Fibroblast of the aortic adventitia (primary cell): ENCODE measurements at places on chromosomes 12 and 14.

GRCh38 chr12:9756170-9756569 is 4.5 kb downstream of the CD69 start:
- DNase-seq: no peak

DNA sequence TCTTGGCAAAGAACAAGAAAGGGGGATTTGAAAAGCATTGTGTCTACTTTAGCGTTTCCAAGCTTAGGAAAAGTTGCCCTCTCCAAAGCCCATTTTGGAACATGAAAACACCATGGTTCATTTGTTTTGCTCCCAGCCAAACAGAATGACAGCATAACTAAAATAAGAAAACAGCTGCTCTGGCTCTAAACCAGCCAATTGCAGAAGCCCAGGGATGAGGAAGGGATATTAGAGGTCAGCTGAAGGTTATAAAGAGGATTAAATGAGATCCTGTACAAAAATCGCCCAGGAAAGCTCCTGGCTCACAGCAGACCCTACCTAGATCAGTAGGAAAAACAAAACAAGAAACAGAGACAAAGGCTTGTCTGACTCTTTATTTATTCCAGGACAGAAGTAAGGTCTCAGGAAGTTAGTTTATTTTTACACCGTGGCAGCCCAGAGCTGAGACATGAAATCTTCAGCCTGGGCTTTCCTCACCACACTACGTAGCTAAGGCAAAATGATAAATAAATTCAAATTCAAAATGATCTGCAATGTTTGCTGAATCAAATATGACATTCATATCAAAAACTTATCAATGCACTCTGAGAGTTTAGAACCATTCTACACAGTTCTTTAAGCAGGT is 25.9 kb downstream of the SPX start:
- no peak for DNase-seq

DNA sequence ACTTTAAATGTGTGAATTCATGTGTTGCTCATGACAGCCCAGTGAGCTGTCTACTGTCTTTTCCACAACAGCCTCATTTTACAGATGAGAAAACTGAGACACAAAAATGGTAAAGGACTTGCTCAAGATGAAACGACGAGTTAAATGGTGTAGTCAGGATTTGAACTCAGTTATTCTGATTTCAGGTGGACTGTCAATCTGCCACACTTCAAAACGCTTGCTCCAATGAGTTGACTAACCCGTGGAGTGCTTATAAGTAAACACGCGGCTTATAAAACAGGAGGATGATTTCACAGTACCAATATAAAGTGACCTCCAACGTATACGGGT is 652 bp upstream of the POLE2 start:
- no peak for DNase-seq

DNA sequence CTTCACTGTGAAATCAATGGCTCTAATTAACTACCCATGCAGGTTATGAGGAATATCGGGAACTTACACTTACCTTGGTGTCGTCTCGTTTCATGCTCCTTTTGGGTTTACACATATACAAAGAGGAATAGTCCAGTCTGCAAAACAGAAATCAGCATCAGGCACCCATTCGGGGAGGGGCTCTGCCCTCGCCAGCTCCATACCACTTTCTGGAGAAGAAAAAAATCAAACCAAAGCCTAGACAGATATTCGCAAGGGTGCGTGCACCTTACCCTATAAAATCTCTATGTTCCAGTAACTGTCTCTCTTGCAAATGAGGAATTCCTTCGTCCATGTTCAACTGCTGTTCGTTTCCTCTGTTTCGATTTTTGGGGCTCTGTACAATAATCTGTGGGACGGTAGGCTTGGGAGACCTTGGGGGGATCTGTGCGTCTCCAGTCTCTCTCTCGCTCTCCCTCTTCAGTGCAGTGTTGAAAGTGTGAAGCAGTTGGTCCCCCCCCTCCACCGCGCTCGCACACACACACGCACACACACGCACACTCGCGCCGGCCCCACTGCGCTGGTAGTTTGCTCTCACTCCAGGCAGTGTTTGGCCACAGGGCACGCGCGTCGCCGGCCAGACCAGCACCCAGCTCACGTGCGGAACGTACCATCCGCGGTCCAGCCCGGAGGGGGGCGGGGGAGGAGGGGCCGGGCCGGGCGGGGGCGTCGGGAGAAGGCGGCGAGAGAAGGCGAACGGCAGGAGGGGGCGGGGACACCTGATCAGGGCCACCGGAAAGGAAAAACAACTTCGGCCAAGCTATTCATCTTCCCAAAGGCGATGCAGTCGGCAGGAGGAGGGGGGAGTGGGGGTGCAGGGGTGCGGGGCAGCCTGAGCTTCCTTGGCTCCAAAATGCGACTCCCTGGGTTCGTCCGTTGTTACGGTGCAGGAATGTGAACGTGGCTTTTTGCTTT is at the start of gene BHLHE41:
Gene BHLHE41, minus strand, starts transcription at position 592 of the 954 bp plus-strand sequence. Its CDS starts 258 bp downstream, at position 334.
- DNase-seq: peak; percentile 64

DNA sequence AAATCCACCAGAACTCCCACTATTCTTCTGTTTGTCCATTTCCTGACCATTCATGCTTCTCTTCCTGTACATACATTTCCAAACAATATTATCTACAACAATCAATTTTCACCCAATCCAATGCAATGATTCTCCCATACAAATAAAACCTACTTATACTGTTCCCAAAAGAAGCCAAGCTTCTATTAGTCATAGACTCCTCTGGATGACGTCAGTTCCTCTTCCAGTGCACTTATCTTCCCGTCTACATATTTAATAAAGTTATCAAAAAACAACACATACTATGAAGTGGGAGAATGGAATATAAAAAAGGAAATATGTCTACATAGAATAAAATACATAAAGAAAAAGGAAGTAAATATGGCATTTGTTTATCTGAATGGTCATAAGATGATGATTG is 165.4 kb downstream of the FOXG1 start:
- no peak for DNase-seq

- DNase-seq: no peak
Observed at GRCh38 chr14:99256483-99256874, 15.5 kb downstream of the BCL11B start.

GRCh38 chr12:87349681-87350080 is 679.5 kb downstream of the C12orf50 start:
- no peak for DNase-seq

- DNase-seq: peak; percentile 80
Observed at GRCh38 chr12:76586764-76587395, 27.3 kb upstream of the OSBPL8 start.

GRCh38 chr14:23406244-23406643 is 1.8 kb downstream of the MYH6 start:
- DNase-seq: no peak

GRCh38 chr14:105748204-105748578 is 221.8 kb downstream of the TMEM121 start:
- no peak for DNase-seq

GRCh38 chr12:65663648-65664047 is 160.6 kb upstream of the HMGA2 start:
- no peak for DNase-seq

- DNase-seq: no peak
Observed at GRCh38 chr14:37864128-37864527, 268.7 kb downstream of the TTC6 start.

DNA sequence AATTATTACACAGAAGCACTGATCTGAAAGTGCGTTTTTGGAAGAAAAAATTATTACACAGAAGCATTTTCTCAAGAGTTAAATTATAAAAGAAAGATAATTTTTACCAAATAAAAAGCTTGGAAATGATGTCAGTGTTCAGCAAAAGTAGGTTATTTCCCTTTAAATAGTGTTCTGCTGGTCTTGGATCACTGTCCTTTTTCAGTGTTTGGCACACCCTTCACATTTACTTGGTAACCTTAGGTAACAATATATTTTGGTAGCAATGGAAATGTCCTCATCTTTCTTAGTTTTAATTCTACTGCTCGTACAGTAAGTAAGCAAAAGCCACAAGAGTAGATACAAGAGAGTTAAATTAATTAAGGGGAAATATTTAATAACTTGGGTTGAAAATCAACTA is 40.3 kb downstream of the FERMT2 start:
- DNase-seq: peak; percentile 57

DNA sequence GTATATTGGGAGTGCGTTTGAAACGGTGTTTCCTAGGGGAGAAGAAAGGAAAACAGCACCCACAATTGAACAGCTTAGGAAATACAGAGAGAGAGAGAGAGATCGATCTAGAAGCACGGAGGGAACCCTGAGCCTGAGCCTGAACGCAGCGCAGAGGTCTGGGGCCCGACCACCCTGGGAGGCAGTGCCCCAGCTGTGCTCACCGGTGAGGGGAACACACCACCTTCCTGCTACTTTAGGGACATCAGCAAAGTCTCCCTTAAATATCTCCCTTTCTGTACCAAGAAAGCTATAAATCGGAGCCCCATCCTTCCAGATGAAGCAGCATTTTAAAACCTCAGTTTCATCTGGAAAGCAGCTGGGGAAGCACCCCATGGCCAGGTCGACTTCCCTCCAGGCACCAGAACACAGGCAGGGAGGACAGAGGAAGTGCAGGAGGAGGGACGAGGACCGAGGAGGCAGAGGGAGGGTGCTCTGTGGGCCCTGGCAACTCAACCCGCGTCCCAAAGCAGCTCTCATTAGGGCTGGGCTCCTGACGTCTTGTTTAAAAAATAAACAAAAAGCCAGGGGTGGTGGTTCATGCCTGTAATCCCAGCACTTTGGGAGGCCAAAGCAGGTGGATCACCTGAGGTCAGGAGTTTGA is 12.2 kb downstream of the RIMBP2 start:
- DNase-seq: no peak

DNA sequence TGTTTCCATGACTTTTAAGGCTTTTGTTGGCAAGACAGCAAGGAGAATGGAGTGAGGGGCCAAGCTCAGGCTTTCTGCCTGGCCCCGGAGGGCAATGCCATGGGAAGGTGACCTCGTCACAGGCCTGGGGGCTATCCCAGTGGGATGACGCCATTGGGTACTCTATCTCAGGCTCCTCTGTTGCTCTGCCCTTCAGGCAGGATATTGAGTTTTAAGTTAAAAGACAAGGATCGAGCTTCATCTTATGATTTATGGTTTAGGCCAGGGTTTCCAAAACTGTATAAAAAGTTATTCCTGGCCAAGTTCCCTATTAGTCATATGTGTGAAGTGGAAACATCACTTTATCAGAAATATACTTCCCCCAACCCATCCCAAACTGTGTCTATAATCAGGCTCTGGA is 127.7 kb downstream of the ZFP36L1 start:
- peak; percentile 88 for DNase-seq

DNA sequence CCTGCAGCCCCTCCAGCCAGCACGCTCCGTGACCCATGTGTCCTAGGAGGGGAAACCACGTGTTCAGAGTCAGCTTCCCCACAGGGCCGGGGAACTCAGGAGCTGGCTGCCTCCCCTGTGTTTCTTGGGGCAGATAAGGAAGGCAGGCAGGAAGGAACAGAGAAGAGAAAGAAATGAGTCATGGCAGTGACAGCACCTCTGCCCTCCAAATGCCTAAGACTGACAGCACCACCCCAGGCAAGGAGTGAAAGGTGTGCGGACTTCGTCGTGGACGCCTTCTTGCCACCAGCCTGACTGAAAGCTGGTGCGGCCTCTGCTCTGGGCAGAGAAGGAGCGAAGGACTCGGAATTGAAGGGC is 167.0 kb upstream of the FKBP4 start:
- no peak for DNase-seq

DNA sequence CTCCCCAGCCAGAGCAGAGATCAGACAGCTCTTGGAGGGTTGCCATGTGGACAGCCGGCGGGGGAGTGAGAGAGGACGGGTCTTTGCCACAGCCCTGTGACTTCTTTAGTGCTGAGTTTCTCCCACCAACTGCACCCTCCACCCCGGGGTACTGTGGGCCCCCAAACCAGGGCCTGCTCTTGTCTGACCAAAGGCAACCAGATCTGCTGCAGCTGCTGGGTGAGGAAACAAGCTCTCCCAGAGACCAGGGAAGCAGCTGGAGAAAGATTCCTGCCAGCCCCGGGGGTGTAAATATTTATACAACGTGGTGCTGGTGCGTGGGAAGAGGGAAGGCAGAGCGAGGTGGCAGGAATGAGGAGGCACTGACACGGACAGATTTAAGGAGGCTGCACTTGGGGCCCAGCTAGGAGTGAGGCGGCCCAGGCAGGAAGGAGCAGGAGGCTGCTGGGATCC is 14.3 kb upstream of the ZFP36L1 start:
- peak; percentile 82 for DNase-seq

- no peak for DNase-seq
Observed at GRCh38 chr14:100620255-100621100, 33.3 kb upstream of the BEGAIN start.

- peak; percentile 36 for DNase-seq
Observed at GRCh38 chr12:7899755-7900154, 27.0 kb upstream of the SLC2A14 start.

DNA sequence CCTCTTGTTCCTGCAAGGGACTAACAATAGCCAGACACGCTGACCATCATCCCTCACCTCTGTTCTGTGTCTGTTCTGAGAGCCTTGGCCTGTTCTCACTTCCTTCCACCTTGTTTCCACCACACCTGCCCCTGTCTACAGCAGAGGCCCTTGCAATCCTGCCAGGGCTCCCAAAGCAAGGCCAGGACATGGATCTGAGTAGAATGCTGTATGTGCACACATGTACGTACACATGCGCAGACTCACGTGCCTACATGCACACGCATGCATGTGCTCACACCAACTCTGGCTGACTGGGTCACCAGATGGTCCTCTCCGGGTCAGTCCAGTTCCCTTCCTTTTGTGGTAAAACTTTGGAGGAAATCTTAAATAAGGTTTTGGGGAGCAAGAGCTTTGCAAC is 133.0 kb upstream of the C14orf180 start:
- DNase-seq: no peak

DNA sequence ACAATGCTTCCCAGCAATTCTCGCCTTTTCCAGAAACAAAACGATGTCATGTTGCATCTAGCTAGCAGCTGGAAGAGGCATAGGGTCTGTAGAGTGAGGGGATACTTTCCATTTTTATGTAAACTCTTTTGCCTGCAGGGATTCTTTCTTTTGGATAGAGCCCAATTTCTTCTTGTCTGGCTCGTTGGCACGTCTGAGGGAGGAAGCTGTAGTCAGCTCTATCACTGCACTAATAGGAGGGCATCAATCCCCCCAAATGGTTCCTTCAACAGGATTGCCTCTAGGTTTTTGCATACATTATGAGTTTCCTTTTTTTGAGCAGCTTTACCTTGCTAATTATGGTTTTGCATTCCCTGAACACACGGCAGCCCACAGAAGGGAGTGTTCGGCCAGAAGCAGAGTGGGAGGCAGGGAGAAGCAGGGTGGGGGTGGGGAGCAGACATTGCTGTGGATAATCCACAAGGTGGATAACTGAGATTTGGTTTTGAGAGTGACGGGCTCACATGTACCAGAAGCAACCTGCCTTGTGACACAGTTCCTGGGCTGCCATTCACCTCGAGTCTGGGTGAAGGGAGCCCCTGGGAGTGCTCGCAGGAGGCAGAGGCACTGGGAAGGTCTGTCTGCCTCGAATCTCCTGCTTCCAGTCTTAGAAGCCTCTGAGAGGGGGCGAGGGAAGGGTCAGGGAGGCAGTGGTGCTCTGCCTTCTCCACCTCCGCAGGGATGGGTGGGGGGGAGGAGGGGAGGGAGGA is 24.5 kb downstream of the LRTM2 start:
- no peak for DNase-seq

GRCh38 chr12:65619018-65619417 is 205.3 kb upstream of the HMGA2 start:
- no peak for DNase-seq

DNA sequence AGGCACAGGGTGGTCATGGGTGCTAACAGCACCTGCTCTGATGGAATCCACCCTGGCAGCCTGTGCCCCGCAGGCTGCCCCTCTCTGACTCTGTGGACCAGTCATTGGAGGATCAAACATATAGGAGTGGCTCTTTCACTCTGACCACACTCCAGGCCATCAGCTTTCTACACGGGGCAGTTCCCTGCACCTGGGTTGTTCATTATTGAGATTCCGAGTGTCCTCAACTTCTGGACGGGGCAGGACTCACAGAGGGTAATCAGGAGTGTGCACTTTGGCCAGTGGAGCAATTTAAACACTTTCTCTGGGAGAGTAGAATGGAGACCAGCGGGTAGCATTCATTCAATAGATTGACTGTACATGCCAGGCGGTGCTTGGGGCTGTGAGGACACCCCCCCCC is 94.8 kb downstream of the NINJ2 start:
- DNase-seq: no peak
